ENCODE measurements at places on chromosomes 6 and 20.

GRCh38 chr20:33165416-33166055, 2.4 kb upstream of the BPIFA2 start:
- DNase-seq, result no peak

DNA sequence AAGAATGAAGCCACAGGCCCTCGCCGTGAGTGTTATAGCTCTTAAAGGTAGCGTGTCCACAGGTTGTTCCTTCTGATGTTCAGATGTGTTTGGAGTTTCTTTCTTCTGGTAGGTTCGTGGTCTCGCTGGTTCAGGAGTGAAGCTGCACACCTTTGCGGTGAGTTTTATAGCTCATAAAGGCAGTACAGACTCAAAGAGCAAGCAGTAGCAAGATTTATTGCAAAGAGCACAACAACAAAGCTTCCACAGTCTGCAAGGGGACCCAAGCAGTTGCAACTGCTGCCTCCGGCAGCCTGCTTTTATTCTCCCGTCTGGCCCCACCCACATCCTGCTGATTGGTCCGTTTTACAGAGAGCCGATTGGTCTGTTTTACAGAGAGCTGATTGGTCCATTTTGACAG, 5.2 kb downstream of the HIVEP1 start:
- no peak for DNase-seq

DNA sequence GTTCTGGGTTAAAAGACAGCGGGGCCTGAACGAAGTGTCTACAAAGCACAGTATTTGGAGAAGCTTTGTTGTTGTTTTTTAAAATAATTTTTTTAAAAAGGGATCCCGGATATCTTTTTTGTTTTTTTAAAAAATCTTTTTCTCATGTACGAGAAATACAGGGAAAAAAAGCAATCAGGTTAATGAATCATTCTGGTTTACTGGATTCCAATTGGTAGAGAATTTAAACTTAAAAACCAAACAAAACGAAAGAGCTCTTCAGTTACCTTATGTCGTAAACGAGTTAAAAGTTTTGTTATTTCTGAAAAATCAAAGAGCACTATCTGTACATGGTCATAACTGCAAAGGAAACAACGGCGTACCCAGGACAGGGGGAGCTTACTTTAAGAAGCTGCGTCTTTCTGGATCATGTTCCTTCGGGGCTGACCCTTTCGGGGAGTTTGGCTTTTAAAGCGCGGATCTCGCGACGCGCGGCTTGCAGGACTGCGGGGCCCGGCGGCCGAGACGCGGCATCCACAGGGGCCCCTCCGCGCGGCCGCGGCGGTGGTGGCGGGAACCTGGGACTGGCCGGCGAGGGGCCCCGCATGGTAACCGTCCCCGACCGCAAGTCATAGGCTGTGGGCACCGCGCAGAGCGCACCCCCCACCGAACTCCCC, 927 bp downstream of the IL20RA start:
- DNase-seq, result peak; percentile 25

DNA sequence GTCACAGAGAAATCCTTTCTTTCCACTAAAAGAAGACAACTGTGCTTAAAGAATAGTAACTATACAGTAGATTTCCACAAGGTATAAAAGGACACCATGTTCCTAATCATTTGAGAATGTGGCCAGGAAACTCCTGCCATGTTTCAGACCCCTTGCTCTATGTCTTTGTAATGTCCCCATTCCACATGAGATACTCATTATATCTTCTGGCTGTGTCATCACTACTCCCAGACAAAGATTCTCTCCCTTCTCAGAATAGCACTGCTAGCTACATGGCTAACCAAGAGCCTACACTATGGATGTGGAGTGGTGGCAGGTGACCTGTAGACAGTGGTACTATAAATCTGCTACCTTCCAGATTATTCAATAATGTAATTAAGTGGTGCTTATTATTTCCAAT, 218.1 kb upstream of the MCHR2 start:
- DNase-seq, result no peak

GRCh38 chr6:99467509-99468106, 42.5 kb upstream of the PNISR start:
- no peak for DNase-seq

GRCh38 chr6:157521362-157522335, 140.7 kb downstream of the ZDHHC14 start:
- no peak for DNase-seq

DNA sequence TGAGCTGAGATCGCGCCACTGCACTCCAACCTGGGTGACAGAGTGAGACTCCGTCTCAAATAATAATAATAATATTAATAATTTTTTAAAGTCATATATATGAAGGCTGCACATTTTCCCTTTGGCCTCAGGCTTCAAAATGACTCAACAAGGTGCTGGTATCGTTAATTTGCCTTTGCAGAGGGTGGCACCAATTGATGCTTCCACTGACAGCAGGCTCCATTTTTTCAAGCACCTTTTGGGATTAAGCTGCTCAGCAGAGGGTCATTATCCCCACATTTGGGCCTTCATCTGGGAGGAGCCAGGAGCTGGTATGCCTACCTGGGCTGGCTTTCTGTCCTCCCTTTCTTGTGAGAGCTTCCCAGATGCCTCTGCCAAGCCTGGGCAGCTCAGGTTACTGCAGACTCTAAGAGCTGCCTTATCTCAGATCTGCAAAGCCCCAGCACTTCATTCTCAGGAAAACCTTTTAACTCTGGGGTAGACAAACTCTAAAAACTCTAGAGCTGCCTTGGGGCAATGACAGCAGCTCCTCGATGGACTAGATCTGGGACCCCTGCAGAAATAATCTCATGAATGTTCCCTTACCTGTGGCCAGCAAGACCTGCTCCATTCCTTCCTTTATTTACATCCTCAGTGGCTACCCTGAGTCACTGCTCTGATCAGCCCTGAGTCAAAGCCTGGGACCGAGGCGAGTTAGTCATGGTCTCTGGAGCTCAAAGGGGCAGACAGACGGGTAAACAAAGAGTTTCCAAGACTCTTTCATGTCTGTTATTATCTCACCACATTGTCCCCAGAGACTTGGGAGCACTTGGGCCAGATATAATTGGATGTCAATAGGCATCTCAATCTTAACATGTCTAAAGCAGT, 80.0 kb upstream of the EYA2 start:
- DNase-seq, result no peak

DNA sequence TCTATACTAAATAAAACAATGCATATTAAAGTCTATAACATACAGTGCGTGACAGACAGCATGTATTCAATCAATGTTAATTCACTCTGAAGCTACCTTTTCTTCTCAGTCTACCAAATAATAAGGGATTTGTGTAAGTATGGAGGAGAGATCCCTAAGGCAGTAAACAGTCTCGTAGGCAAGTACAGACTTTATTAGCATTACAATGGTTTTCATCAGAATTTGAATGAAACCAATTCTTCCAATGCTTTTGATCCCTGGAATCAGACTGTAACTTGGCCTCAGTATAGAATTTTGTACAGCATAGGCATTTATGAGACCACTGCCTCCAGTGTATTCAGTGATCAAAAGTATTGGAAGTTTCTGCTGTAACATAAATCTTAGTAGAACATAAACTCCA, 19.5 kb downstream of the LYRM4 start:
- no peak for DNase-seq

DNA sequence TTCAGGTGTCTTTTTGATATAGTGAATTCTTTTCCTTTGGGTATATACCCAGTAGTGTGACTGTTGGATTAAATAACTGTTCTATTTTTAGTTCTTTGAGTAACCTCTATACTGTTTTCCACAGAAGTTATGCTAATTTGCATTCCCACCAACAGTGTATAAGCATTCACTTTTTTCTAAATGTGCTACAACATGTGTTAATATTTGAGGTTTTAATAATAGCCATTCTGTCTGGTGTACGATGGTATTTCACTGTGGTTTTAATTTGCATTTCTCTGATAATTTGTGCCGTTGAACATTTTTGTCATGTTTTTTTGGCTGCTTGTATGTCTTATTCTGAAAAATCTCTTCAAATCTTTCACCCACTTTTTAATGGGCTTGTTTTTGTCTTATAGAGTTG, 563.5 kb downstream of the GRIK2 start:
- DNase-seq, result no peak

DNA sequence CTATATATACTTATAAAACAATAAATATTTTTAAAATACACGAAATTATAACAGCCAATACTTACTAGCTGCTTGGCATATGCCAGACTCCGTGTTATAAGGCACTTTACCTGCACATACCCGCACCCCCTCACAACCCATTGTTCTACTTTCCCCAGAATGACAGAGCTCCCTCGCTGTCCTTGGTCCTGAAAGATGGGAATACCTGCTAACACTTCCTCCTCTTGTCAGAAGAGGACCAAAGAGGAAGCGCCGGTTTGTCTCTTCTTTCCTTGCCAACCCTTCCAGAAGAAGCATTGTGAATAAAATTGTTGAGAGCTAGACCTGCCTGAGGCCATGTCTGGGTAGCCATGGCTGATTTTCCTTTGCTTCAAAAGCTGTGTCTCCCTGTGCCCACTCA, 149.3 kb downstream of the PTPRT start:
- peak; percentile 31 for DNase-seq

GRCh38 chr6:133447924-133448323, 206.8 kb downstream of the EYA4 start:
- no peak for DNase-seq

GRCh38 chr6:148968771-148969602, 222.2 kb downstream of the UST start:
- DNase-seq, result no peak

DNA sequence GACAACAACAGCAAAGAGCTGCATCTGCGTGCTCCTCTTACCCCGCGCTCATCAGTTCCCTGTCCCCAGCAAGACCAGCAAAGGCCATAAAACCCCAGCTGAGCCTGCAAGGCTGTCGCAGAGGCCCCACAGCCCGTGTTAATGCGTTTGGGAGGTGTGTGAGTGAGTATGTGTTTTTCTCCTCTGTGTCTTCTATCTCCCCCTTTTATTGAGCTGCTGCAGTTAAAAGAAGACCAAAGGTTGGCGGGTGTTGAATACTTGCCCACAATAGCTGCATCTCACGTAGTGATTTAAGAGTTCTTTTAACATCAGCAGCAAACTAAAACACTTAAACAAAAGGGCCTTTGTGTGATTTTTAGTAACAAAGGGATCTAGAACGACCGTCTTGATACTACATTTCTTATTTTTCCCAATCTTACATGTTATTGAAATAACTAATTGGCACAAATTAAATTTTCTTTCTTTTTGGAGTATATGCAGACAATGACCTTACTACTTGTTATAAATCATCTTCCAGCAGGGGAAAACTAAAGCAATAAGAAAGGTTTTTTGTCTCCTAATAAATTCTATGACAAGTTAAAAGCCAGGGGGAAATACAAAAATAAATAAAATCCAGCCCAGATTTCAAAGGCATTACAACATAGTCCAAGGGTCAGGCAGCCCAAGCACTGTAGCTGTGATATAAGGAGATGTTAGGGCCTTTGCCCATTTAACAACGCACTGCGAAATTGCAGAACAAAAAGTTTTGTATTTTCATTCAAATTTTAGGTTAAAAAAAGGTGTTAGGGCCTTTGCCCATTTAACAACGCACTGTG, 27.2 kb upstream of the CNKSR3 start:
- DNase-seq, result no peak

DNA sequence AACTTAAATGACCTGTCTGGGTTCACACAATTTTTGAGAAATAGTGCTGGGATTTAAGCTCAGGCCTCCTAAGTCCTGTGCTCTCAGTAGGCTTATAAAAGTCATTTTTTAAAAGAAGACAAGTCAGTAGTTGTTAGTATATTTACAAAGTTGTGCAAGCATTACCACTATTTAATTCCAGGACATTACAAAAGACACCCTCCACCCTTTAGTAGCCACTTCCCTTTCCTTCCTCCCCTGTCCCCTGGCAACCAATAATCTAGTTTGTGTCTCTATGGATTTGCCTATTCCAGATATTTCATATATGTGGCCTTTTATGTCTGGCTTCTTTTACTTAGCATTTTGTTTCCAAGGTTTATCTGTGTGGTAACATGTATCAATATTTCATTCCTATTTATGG, 37.6 kb downstream of the HMGN3 start:
- no peak for DNase-seq

DNA sequence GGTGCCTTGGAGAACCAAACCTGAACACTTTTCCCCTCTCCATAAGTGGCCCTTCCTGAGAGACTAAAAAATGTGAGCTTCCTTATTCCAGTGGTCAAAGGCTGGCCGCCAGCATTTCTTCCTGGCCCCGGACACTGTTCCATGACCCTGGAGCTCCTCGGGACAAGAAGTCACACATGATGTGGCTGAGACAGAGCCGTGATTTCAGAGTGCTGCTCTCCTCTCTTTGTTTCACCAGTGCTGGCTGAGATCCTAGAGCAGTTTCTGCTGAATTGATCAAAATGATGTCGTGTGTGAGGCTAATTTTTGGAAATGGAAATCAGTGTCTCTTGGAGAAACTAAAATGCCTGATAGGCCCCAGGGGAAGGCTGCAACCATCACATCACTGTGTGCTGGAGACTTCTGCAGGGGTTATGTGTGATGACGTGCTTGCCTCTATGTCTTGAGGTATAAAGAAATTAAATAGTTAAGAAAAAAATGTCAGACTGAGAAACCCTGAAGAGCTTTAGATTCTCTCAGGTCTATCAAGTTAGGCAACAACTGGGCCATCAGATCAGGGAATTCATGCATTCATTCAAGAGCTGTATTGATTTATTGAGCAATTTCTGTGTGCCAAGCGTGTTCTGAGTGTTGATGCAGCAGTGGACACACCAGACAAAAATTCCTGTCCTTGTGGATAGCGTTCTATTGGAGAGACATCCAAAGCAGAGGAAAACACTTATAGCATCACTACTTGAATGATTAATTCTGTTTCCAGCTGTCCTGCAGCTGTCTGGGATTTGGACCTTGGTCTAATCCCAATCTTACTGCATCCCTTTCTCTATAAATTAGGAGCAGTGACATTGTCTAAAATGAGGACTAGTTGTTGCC, 72.7 kb upstream of the CCN6 start:
- no peak for DNase-seq

DNA sequence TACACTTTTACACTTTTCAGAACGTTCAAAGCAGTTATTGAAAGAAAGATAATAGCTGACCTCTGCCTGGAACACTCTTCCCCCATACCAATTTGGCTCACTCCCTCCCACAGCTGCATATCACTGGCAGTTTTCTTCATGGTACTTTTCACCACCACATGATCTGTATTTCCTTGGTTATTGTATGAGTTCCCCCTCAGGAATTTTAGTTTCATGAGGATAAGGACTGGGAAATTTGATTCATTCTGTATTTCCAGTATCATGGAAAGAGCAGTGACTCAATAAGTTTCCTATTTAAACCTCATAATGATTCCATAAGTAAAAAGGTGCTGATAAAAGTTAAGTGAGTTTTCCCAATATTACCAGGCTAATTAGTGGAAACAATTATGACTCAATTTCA, 16.0 kb downstream of the HTR1B start:
- DNase-seq, result no peak

DNA sequence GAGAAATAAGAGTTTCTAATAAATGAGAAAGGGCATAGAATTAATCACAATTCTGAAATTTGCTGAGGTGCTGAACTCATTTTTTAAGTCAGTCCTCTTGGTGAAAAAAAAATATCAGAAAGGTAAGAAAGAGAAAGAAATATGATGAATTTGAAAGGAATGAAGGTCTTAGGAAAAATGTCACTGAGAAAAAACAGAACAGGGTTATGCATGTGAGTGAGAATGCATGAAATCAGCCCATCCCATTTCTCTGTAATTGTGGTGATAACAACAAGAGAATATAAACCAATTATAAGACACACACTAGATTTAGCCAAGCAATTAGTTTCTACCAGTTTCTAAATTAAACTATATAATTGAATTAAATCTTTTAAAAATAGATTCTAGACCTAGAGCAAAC, 138.9 kb downstream of the TBX18 start:
- no peak for DNase-seq

- no peak for DNase-seq
These were observed 20.5 kb downstream of the EPB41L1 start for GRCh38 chr20:36175016-36175415.
